NCI-H446 treated with DMSO at 0.1 percent for 48 hours (cell line): ENCODE measurements at places on chromosomes 3 and 15.

GRCh38 chr3:118478706-118479276, 555.9 kb downstream of the IGSF11 start:
- DNase-seq, result no peak

GRCh38 chr15:41331833-41332193, 578 bp downstream of the OIP5 start:
- no peak for DNase-seq

- DNase-seq, result no peak
Observed at GRCh38 chr15:86063356-86064095, 16.1 kb upstream of the AGBL1 start.

DNA sequence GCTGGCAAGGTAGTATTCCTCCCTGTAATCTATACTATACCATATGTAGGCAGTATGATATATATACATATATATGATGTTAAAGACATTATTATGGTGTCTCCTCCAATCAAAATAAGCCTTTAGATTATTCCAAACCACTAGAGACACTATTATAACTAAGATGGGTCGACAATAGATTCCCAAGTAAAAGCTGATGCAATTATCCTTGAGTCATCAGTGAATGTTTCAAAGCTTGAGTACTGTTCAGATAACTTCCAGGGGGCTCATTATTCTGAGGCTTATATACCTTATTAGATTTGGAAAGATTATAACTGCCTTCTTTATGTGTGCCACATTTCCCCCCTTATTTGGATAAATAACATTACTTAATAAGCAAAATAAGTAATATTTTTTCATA, 11.9 kb upstream of the C3orf38 start:
- no peak for DNase-seq

DNA sequence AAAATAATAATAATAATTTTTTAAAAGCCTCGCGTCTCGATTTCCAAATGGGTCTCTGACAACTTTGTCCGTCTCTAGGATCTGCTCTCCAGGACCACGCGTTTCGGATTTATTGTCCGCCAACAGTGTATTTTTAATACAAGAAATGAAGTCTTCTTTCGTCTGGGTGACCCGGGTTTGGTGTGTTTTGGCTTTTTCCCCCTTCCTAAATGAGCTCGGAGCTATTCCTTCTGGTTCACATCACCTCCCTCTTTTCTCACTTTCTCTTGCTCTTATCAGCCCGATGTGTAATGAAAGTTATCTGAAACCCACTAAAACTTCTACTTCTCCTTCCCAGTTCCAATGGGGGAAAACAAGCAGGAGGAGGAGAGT, 516.7 kb downstream of the MECOM start:
- no peak for DNase-seq

GRCh38 chr15:58390655-58391054, 41.1 kb upstream of the LIPC start:
- DNase-seq, result no peak

- no peak for DNase-seq
Observed at GRCh38 chr15:42070976-42071350, 23.4 kb downstream of the PLA2G4D start.

- DNase-seq, result no peak
Observed at GRCh38 chr15:44788748-44789147, 52.4 kb downstream of the TRIM69 start.

DNA sequence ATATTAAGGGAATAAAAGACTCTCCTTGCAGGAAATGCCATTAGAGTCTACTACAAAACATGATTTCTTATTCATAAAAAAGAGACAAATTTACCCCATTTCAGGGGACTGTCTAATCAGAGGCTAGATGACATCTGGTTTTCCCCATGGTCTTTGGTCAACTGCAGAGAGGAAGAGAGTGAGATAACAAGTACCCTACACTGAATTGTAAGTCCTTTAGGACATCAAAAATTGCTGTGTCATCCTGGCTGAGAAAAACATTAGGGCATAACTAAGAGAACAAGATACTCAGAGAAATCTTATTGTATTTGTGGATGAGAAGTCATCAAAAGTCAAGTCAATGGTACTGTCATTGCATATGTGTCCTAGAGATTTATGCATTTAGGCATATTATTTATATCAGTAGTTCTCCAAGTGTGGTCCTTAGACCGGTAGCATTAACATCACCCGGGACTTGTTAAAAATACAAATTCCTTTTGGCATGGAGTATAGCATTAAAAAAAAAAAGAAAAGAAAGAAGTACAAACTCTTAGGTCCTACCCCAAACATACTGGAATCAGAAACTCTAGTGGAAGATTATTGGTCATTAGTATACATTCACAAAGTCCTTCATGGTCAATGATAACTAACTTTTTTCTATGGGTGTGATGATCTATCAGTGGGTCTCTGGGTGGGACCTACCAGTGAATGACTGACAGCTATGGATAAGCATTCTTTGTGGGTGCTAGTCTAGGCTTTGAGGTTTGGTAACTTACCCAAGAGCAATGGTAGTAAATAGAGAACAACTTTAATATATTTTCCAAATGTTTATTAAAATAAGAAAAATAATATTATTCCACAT, 29.0 kb upstream of the TBC1D5 start:
- DNase-seq, result no peak

GRCh38 chr3:143358155-143358792, 238.7 kb downstream of the CHST2 start:
- no peak for DNase-seq

DNA sequence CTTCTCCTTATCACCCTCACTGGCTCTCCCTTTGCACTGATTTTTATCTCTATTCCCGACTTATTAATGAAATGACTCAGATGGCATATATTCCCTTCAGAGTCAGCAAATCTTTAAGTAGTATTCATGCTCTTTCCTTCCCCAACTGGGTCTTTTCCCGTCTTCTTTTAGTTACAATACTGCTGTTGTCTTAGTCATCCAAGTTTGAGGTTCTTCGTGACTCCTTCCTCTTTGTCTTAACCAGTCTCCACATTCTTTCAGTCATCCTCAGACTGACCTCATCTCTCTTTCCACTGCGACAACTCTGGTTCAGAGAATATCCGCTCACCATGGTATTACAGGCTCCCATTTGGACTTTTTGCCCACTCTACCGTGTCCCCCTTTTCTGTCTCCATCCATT, 12.4 kb downstream of the WDR5B start:
- DNase-seq, result no peak

DNA sequence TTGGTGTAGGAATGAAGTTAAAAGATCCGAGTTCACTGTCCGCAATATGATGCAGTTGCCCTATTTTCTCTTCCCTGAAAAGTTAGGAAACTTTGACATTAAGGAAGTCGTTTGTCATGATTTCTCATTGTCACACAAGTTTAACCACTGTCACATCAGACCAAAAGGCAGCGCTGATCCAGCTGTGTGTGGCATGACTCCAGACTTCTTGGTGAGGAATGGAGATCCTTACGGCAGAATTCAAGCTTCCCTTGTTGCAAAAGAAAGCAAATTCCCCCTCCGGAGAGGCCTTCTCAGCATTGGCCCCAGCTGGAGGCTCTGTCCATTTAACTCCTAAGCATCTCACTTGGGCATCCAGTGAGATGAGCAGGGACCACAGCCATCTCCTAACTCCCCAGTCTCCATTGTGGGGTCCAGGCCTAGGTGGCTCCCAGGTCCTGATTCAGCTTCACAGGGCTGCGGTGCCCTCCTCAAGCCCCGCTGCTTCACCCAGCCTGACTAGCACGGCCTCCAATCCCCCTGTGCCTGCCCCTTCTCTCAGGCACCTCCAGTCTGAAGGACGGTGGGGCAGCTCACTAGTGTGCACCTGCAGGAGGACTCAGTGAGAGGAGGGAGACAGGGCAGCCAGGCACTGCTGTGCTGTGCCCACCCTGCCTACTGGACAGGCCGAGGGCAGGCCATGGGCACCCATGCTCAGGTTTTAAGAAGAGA, 159.5 kb downstream of the CHSY1 start:
- no peak for DNase-seq

DNA sequence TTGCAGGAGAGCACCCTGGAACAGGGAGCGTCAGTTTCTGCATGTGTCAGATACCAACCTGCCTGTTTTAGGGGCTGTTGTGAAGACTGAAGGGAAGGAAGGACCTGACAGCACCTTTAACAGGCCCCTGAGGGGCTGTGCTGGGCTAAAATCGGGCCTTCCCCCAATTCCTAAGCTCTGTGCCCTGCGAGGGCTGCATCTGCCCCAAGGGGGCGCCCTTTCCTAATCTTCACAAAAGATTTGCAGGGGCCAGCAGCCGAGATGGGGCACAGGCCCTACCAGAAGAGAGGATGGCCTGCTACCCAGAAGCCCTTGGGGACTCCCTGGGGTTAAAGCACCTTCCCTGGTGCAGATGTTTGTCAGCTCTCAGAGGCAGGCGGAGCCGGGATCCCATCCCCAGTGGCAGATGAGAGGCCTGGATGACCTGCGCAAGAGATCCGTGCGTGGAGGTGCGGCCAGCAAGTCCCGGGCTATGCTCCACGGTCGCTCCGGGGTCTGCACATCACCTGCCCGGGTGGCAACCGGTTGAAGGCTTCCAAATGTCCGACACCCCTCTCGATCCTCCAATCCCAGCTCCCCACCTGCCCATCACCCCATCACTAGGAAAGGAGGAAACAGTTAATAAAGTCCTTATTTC, 53.6 kb downstream of the RHCG start:
- DNase-seq, result no peak

- DNase-seq, result no peak
Observed at GRCh38 chr15:40118473-40118872, 9.8 kb upstream of the BMF start.

DNA sequence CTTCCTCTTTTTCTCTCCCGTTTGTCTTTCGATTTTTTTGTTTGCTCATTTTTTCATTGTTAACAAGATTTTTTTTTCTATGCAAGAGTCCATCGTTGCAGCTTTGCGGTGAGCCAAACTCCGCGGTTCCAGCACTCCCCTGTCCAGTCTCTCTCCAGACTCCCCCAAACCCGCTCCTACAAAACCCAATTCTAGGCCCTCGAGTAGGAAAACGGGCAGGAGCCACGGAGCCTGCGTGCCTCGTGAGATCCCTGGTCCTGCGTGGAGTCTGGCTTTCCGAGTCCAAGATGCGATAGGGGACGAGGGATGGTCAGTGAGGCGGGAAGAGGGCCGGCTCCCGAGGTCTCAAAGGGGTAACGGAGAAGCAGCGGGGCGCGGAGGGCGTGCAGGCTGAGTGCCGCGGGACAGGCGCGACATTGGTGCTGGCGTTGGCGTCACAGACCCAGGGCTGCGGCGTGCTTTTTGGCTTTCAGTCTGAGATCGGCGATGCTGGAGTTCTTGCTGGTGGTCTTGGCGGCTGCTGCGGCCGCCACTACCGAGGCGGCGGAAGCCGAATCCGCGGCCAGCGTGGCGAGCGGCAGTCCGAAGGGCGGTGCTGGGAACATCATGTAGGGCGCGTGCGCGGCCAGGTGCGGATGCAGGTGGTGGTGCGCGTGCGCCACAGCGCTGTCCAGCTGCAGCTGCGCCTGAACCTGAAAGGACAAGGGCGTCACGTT, 8.5 kb downstream of the SHOX2 start:
- no peak for DNase-seq

GRCh38 chr3:127637546-127637945, 8.6 kb downstream of the PODXL2 start:
- DNase-seq, result no peak

GRCh38 chr15:70920981-70921696, 28.5 kb downstream of the LRRC49 start:
- DNase-seq, result no peak

GRCh38 chr3:179113903-179114302, 34.3 kb upstream of the PIK3CA start:
- DNase-seq, result no peak

DNA sequence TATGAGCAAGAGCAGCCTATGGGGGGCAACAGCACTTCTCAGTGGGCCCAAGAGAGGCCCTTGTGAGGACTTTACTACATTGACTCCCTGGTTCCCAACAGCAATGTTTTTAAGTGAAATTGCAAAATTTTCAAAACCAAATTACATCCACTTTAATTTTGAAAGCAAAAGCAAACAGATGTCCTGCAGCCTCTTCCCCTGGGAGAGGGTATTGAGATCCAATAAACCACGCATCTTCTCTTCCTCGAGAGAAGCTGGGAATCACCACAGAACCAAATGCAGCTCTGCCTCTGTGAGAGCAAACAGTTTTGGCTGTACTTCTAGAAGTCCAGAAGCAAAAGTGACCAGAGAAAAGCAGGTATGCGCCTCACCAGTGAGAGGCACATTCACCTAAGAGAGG, 25.2 kb downstream of the NMNAT3 start:
- no peak for DNase-seq

GRCh38 chr3:177169936-177170722, 27.2 kb downstream of the TBL1XR1 start:
- no peak for DNase-seq

DNA sequence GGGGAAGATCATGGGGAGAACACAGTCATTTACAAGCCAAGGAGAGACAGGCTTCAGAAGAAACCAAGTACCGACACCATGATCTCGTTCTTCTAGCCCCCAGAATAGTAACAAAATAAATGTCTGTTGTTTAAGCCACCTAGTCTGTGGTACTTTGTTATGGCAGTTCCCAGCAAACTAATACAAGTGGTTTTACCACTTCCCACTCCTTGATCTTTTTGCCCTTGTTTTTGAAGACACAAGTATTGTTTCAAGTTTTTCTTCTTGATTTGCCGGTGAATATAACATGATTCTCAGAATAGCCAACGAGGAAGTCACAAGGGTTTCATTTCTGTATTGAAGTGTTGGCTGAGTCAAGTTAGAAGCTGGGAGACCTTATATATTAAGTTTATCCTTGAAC, 220.3 kb downstream of the SOX2 start:
- no peak for DNase-seq

DNA sequence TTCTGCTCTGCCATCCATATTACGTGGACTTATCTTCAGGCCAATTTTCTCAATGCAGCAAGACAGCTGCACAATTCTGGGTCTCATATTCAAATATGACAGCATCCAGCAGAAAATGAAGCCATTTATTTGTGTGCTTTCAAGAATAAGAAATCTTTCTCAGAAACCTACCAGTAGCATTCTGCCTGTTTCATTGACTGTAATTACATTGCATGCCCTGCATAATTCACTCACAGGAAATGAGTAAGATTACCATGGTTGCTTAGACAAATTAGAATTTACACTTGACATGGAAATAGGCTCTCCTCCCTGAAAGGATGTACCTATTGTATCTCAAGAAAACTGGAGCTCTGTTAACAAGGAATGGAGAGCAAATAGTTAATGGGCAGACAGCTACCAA, 346.6 kb upstream of the DCBLD2 start:
- DNase-seq, result no peak

DNA sequence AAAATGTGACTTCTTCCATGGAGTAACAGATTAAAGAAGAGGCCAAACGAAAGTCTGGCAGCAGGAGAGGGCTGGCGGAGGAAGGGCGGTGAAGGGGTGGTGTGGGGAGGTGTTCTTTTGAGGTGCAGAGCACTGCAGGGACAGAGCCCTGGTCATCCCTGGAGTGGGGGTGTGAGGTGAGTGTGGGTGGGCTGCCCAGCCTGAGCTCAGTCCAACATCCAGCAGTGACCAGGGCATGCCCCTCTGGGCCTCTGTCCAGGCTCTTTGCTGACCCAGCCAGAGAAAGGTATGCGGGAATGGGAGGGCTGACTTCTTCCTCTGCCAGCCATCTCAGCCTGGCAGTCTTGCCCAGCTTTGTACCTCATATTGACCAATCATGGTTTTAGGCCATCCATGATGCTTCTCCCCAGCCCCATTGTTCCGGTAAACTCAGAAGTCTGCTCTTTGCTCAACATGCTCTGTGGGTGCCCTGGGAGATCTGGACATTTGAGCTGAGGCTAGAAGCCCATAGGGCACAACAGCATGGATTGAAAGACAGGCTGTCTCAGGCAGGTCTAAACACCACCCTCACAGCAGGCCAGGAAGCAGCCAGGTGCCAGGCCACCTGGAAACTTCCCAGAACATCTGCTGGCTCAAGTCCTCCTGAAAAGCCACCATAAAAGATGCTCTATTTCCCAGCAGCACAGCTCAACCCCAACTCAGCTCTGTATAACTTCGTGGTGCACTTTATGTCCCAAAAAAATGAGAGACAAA, 25.9 kb upstream of the CXCR6 start:
- no peak for DNase-seq
